ENCODE measurements at places on chromosomes 3 and 15.

DNA sequence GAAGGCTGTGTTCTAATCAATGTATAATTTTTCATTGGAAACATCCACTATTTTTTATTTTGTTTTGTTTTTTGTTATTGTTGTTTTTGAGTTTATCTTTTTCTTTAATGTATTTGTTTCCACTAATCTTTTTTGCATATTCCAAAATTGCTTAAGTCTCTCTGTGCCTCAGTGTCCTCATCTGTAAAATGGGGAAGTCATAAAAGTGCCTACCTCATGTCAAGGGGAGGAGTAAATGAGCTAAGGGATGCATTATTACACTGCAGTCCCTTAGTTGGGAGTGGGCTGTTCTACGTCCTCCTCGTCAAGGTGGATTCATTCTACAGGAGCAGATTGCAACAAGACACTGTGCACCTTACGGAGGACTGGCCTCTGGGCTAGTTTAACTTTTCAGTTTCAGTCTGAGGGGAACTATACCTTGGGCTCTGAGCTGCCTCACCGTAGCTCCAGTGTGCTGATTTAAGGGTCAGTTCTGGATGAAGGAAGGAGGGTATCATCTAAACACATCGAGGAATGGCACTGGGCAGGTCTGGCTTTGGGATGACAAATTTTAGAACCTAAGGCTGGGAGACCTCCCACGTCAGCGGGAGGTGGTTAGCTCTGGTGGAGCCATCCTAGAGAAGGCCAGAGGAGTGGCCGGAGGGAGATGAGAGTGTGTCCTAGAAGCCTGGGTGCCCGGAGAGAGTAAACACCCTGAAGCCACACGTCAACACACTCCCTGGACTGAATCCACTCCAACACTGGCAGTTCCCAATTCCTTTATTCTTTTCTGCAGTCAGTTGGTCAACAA is 5.1 kb upstream of the SRP14 start:
- no peak for DNase-seq

- DNase-seq = no peak
These were observed 62.2 kb downstream of the ABTB1 start for GRCh38 chr3:127734754-127735473.

DNA sequence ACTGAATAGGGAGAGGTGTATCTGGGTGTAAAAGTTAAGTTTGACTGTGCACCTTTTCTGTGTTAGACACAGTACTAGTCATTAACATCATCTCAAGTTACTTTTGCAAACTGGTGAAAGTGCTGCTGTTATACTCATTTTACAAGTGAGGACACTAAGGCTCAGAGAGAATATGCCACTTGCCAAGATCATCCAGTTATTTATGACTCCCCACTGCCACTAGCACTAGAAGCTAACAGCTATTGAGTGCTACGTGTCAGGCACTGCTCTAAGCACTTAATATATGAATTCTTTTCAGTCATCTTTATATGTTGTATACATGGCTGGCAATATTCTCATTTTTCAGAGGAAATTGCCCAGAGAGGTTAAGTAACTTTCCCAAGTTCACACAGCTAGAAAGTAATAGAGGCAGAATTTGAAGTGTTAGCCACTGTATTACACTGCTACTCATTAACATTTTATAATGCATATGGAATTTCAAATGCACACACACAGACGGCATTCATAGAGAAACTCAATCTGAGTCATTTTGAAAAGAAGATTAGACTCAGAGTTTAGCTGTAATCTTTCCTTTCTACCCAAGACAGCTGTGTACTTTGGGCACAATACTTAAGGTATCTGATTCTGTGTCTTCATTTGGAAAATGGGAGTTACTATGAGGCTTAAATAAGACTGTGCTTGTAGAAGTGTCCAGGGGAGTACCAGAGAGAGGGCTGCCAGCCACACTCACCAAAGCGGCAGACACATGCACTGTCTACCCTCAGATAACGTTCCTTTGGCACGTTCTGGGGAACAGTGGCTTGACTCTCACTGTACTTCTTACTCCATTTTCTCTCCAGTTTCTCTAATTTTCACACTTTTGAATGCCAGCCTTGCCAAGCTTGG is 1.3 kb upstream of the MASP1 start:
- DNase-seq = no peak

GRCh38 chr15:27707257-27707656 is 391.9 kb downstream of the OCA2 start:
- DNase-seq = no peak

DNA sequence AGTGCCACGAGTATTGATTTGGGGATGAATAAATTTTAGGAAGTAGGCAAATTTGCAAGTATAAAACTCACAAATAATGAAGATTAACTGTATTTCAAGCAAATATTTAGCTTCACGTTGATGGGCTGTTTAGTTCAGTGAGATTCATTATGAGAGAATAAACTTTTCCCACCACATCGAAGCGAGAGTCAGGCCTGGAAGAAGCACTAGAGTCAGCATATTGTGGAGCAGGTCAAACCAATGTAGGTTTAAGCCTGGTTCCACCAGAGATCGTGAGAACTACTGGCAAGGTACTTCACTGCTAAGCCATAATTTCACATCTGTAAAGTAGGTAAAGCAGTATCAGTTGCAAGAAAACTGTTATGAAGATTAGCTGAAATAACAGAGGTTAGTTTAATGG is 22.3 kb downstream of the WDR49 start:
- DNase-seq = no peak

DNA sequence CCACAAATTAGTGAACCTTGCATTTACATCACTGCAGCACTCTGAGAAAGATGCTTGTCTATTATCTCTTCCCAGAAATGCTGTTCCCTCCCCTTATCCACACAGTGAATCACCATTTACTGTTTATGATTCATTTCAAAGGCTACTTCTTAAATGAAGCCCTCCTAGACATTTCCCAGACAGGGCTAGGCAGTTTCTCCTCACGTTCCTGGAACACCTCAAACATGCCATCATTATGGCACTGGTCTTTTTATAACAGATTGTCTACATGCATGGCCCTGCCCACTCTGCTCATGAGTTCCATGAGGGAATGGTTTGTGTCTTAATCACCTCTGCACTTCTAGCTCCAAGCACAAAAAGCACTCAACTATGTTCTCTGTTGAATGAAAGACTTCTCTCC is 32.2 kb upstream of the TM2D3 start:
- no peak for DNase-seq

DNA sequence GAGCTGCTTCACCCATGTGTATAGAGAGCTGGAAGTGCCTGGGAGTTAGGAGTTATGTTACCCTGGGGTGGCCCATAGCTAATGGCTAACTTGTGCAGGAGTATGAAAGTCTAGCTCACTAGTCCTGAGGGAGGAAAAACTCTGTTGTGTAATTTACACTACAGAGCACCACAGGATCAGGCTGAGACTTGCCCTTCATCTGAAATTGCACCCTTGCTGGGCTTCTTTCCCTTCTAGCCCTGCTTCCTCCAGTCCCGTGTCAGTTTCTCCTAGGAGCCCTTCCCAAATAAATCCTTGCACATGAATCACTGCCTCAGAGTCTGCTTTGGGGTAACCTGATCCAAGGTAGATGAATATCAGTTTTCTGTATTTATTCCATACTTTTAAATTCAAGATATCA is 40.0 kb downstream of the CTXND1 start:
- DNase-seq = no peak

DNA sequence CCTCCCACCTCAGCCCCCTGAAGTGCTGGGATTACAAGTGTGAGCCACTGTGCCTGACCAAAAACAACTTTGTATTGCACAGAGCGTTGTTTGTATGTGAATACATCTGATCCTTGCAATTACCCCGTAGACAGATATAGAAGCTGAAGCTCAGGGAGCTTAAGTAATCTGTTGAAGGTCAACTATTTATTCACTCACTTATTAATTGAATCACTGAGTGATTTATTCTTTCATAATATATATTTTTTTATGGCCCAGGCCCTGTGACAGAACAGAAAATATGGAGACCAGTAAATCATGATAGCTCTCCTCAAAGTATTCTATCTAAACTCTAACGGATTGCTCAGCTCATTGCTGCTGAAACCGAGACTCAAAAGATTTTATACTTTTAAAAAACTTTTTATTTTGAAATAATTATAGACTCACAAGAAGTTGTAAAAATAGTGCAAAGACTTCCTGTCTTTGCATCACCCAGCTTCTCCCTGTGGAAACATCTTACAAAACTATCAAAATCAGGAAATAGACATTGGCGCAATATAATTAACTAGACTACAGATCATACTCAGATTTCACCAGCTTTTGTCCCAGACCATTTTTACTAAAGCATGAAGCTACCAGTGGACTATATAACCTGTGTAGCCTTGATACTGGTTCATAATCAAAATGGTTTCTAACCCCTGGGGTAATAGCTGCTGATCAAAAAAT is 466.1 kb downstream of the PDCD6IP start:
- no peak for DNase-seq

DNA sequence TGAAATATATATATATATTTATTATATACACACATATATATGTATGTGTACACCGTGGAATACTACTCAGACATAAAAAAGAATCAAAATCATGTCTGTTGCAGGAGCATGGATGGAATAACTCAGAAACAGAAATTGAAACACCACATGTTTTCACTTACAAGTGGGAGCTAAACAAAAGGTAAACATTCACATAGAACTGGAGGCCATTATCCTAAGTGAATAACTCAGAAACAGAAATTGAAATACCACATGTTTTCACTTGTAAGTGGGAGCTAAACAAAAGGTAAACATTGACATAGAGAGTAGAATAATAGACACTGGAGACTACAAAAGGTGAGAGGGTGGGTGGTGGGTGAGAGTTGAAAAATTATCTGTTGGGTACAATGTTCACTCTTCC is 171.5 kb upstream of the GOLIM4 start:
- DNase-seq = no peak

GRCh38 chr15:29670266-29670665 is 152.0 kb downstream of the TJP1 start:
- no peak for DNase-seq

DNA sequence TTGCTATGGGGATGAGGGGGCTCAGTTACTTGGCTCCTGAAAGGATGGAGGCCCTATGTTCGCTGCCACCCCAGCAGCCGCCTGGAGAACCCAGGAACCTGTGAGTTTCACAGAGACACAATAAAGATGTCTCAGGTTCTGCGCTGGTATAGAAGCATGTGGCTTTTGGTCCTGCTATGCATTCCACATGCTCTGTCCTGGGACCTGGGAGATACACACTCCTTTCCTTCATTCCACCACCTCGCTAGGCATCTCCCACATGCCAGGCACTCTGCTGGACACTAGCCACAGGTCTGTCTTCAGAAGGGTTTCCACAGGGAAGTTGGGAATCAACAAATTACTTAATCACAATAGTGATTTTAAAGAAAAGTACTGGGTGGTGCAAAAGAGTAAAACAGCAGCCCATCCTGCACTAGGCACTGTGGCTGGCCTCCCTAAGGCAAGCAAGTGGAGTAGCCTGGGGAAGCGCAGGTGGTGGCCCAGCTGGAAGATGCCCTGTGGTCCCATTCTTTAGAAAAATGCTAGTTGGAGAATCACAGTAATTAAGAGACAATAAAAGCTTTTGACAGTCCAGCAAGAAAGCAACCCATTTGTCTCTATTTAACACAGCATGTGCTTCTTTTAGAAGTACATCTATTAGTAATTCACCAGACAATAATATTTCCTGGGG is 408.9 kb upstream of the WNT5A start:
- no peak for DNase-seq

All from HEK293T (cell line).